Bone marrow (tissue), 2 donors: ENCODE measurements at places on chromosomes 3 and 15.

- DNase-seq: no peak
Measured at GRCh38 chr3:142636664-142637063, 40.5 kb downstream of the PLS1 start.

DNA sequence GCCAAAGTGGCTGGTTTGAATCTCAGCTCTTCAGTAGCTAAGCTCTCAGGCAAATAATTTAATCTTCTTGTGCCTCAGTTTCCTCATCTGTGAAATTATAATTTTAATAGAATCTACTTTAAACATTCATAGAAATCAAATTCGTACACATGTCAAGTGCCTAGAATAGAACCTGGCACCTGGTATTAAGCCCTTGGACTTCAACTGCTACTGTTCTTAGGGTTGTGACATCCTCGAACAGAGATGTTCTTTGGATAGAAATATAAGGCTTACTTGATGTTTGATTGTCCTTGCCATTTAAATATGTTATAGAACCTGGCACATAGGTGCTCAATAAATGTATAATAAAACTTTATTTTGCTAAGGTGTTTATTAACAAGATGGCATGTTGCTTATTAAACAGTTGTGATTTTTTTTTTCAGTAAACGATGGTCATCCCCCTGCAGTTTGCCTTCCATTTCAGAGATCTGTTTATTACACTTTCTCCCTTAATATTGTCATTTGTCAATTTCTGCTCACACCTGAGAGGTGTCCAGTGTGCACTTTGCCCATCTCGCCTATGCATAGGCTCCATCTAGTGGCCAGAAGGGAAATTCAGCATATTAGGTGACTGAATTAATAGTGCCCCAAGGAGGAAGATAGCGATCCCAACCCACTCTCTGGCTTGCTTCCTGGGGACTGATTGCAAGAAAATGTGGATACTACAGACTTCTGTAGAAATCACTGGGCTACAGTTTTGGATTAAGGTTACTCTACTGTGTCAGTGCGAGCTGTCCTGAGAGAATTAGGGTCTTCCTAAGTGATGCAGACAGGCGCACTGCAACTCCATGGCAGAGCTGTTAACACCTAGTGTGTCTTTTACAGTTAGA lies 10.7 kb downstream of the IGF1R start:
- no peak for DNase-seq

GRCh38 chr3:190531406-190531805 lies 17.5 kb downstream of the IL1RAP start:
- DNase-seq: no peak

- DNase-seq: no peak
Measured at GRCh38 chr15:48090666-48091065, 30.1 kb upstream of the SLC24A5 start.

DNA sequence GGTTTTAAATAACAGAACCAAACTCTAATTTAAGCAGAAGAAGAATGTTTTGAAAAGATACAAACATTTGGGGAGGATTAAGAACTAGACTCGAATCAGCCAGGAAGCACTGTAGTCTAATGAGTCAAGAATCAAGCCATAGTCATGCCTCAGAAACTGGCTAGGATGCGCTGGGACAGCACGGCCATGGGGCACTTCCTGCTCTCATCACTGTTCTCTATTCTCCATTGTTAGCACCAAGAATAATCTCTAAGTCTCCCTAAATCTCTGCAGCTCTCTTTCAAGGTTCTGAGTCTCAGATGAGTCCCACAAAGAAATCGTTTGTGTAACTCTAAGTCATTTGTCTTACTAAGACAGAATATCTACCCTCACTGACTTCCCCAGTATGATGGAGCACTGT lies 399.0 kb upstream of the KCNMB2 start:
- no peak for DNase-seq

DNA sequence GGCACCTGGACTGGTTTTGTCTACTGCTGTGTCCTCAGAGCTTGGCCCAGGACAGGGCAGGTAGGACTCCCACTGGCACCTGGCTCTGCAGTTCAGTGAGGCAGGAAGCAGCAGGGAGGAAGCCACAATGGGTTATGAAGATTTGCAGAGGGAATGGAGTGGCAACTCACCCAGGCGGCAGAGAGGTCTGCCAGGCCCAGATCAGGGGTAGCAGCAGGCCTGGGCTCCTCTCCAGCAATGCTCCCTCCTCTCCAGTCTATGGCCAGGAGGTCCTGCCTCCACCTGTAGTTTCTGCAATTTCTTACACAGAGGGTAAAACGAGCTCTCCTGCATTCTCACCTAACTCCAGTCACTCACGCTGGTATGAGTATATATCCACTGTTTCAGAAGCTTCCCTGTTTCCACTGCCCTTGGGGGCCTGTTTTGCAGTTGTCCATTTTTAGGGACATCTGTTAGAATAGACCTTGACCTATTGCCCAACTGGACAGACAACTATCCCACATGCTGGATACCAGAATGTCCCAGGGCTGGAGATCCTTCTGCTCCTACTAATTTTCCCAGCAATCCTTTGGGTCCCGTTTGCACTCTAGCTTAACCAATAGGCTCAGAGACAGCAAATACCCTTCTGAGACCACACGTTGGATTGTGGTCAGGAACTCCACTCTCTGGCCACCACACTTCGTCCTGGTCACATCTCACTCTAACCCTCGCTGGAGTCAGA lies 35.2 kb downstream of the HMCES start:
- no peak for DNase-seq

- peak; percentile 47 for DNase-seq
Measured at GRCh38 chr3:178263236-178263916, 272.9 kb upstream of the KCNMB2 start.

- DNase-seq: no peak
Measured at GRCh38 chr15:62503451-62503850, 338.4 kb upstream of the C2CD4B start.
